ENCODE measurements at places on chromosomes 2 and 18.

GRCh38 chr2:107062173-107062572 lies 176.2 kb upstream of the ST6GAL2 start:
- no peak for DNase-seq

- no peak for DNase-seq
Observed at GRCh38 chr2:60475123-60475830, 78.2 kb downstream of the BCL11A start.

GRCh38 chr2:30155202-30155601 lies 8.4 kb downstream of the YPEL5 start:
- no peak for DNase-seq

GRCh38 chr18:12091538-12092141 lies 2.0 kb upstream of the ANKRD62 start:
- no peak for DNase-seq

- DNase-seq = no peak
Observed at GRCh38 chr18:10018289-10018688, 104.5 kb downstream of the VAPA start.

DNA sequence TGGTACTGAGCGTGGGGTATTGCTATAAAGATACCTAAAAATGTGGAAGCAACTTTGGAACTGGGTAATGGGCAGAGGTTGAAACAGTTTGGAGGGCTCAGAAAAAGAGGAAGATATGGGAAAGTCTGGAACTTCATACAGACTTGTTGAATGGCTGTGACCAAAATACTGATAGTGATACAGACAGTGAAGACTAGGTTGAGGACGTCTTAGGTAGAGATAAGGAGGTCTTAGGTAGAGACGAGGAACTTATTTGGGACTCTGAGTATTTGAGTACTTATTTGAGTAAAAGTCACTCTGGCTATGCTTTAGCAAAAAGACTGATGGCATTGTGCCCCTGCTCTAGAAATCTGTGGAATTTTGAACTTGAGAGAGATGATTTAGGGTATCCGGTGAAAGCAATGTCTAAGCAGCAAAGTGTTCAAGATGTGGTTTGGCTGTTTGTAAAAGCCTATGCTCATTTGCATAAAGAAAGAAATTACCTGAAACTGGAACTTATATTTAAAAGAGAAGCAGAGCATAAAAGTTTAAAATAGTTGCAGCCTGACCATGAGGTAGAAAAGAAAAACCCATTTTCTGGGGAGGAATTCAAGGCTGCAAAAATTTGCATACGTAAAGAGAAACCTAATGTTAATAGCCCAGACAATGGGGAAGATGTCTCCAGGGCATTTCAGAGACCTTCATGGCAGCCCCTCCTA lies 219.6 kb downstream of the PDE1A start:
- no peak for DNase-seq

GRCh38 chr18:21904856-21905255 lies 164.3 kb downstream of the MIB1 start:
- no peak for DNase-seq

DNA sequence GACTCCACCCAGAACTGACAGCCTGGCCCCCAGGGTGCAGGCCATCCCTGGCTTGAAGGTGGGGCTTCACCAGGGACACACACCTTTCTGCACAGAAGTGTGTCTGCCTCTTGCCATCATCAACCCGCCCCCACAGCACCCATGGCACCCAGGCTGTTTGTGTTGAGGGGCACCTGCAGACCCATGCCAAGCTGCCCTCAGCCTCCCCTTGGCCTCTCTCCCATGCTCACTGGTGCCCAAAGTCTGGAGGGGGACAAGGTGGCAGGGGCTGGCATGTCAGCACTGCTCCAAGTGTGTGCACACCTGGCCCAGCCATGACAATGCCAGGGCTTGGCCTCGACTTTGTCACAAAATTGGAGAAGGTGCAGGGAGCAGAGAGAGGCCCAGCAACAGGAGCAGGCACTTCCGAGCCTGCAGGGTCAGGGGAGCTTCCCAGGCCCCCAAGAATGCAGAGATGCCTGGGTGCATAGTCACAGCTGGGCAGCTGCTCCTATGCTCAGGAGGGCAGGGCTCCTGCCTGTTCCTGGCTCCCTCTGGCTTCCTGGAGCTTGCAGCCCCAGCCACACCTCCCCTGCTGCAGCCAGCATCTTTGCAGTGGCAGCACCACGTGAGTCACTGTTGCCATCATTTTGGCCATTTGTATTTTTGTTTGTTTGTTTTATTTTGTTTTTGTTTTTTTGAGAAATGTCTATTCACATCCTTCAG lies 280.6 kb upstream of the UBE2E3 start:
- no peak for DNase-seq

DNA sequence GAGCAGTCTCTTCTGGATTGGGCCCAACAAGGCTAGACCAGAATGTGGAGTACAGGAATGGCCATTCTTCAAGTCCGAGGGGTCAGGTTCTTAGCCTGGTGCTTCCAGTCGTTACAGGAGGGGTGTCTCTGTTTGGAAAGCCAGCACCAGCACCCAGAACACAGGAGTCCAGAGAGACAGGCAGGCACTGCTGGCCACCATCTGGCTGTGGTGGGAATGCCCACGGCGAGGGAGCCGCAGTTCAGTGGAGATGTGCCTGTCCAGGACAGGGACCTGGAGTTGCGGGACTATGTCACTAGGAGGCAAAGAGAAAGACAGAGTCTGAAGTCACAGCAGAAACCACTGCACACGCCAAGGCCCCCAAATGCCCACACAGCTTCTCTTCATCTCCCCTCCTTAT lies 59.1 kb downstream of the TRABD2A start:
- DNase-seq = no peak

- DNase-seq = no peak
Observed at GRCh38 chr2:185644828-185645227, 93.8 kb upstream of the FSIP2 start.

- DNase-seq = no peak
Observed at GRCh38 chr2:142037744-142038143, 93.1 kb downstream of the LRP1B start.

Data from activated T-cell treated with anti-CD3 and anti-CD28 coated beads for 4 hours (primary cell).